Left ventricle myocardium superior (tissue), 1 donor: ENCODE measurements at places on chromosomes 6 and 20. TPM values are rescaled to one million over a fixed set of nuclear protein-coding genes. Genes with fewer than 3 reads are reported as not detected.

GRCh38 chr20:561437-562231 lies 18.0 kb upstream of the CSNK2A1 start:
- DNase-seq = peak; percentile 47

- DNase-seq = peak; percentile 44
Measured at GRCh38 chr20:47336129-47336754, 20.3 kb downstream of the ZMYND8 start.

Gene CHD6
- total RNA-seq = 36.8 TPM

- DNase-seq = no peak
Measured at GRCh38 chr6:16947375-16948015, 154.4 kb upstream of the STMND1 start.

Gene POM121L2
- total RNA-seq = not detected

DNA sequence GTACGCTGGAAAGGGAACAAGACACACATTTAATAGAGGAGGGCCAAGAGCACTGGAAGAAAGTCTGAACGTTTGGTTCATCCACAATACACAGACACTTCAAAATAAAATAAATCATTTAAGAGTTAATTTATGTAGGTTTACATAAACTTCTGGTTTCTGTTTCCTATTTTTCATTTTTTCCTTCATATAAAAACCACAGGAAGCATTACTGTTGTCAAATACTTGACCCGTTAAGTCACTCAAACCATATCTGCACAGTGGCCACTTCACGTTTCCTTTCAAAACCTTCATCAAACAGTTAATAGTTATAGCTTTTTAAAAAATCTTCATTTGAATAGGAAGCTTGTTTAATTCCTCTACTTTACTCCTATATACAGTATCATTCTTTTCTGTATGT lies 257.6 kb upstream of the THEMIS start:
- DNase-seq = no peak

DNA sequence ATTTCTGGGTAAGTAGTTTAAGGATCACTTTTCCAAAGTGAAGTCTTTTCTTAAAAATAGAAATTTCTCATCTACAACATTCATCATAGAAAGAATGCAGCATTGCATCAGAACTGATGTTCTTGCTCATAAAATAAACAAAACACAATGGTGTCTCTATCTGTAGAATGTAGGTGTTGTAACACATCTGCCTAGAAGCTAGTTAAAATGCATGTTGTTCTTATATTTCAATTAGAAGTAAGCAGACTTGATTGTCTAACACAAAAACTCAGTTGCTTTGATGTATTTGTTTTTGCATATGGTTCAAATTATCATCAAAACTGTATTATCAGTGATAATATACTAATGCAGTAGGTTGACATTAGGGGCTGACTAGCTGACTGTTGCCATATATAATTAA lies 654.7 kb upstream of the FLRT3 start:
- no peak for DNase-seq

DNA sequence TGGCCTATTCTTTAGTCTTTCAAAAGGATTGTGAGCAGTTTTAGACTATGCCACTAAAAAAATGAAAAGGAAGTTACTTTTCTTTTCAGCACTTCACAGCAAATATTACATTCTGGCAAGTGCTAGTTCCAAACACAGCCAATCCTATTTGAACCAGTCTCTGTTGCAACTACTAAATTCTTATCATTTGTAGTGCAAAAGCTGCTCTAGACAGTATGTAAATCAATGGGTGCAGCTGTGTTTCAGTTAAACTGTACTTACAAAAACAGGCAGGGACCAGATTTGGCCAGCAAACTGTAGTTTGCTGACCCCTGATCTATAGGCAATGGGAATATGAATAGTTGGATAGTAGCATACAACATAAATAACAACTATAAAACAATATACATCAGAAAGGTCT lies 68.1 kb upstream of the TULP1 start:
- no peak for DNase-seq

DNA sequence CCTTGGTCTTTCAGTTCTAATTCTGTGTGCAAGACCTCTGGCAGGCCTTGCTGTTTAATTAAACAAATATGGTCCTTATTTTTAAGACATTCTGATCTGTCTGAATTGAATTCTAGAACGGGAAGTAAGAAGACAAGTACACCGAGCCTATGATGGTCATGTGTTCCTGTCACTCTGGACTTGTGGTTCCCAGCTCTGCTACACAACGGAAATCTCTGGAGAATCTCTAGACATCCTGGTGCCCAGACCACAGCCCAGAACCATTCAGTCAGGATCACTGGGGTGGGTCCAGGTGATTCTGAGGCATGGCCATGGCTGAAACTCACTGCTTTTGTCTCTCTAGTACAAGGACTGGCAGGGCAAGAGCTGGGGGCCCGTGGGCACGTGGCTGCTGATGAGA lies 15.9 kb upstream of the KCNK16 start:
- no peak for DNase-seq

DNA sequence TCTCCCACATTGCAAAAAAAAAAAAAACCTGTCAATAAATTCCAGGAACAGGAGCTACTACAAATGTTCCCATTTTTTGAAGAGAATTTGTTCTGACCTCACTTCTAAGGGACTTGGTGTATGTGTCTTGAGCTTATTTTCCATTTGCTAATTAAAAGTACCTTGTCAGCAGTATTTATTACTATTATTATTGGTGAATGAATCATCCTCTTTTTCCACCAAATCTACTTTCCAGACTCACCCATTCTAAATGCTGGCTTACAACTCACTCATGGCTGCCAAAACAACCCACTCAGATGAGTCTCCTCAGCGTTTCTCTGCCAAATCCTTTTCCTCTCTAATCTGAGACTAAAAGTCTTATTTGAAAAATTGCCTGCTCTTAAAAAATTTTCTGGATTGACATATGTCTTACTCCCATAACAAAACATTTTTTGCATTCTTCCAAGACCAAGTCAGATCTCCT lies 33.2 kb upstream of the TASP1 start:
- no peak for DNase-seq

DNA sequence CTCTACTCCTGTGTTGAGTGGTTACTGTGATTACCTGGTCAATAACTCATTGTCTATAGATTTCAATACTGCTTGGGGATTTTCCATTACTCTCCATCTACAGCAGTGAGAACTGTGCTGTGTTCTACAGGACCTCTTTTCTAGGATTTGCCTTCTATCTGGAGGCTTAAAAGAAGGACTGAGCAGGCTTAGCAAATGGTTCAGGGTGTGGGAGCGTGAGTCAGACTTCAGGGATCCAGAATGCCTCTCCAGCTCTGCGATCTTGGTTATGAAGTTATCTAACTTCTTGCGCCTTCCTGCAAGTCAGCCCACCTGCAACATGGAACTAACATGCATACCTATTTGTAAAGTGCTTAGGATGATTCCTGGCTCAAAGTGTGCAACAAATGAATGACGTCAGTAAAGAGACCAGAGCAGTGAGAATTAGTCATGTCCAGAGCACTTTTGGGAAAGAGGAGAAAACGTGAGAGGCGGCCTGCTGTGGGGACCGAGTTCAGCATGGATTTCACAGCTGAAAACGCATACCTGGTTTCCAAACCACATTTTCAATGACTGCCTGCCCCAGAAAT lies 610.1 kb upstream of the CDH4 start:
- DNase-seq = no peak

DNA sequence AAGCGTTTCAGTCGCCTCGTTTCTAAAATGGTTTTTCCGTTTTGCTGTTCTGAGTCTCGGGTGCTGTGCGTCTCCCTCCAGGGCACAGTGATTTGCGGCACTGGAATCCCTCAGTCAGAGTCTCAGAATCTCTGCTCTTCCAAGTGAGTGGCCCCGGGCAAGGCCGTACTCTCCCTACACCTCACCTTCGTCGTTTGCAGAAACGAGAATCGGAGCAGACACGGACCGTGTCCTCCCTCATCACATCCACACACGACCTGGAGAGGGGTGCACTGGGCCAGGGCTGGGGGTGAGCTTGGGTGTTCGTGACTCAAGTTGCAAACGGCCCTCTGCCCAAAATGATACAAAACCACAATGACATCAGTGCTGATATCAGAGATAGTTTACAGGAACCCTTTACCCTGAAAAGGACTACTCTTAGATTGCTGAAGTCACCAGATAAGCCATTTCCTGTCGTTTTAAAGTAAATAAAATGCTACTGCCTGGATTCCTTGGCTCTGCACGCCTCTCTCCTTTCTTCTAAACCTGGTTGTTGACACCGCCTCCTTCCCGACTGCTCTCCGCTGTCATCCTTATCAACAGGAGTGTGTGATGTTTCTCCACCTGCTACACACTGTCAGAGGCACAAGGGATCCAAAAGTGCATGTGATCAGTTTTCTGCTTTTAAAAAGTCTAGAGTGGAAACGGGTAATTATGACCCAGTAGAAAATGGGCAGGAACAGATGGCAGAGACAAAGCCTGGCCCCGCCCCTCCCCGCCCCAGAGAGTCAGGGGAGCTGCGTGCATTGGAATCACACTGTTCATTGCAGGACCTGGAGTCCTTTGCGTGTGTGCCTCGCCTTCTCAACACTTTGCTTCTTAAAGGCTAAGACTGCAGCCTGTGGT lies 38.4 kb downstream of the KIF25 start:
- DNase-seq = no peak

DNA sequence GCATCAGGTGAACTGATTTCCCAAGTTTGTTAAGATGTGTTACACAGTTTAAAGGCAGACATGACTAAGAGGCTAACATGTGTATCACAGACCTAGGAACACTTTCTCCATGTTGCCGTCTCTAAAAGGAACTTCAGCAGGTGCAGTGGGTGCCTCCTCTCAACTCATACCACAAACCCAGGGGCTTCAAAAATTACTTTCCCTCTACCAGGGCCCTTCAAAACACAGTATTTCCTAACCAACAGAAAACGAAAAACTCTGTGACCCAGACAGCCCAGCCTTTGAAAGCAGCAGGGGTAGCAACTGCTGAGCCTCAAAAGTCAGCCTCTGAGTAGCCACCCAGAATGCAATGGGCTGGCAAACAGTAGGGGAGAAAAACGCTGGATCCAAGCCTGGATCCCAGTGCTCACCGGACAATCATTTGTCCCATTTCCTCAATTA lies 28.5 kb downstream of the B4GALT5 start:
- no peak for DNase-seq

- peak; percentile 17 for DNase-seq
Measured at GRCh38 chr20:64160526-64161355, 3.5 kb upstream of the MYT1 start.

DNA sequence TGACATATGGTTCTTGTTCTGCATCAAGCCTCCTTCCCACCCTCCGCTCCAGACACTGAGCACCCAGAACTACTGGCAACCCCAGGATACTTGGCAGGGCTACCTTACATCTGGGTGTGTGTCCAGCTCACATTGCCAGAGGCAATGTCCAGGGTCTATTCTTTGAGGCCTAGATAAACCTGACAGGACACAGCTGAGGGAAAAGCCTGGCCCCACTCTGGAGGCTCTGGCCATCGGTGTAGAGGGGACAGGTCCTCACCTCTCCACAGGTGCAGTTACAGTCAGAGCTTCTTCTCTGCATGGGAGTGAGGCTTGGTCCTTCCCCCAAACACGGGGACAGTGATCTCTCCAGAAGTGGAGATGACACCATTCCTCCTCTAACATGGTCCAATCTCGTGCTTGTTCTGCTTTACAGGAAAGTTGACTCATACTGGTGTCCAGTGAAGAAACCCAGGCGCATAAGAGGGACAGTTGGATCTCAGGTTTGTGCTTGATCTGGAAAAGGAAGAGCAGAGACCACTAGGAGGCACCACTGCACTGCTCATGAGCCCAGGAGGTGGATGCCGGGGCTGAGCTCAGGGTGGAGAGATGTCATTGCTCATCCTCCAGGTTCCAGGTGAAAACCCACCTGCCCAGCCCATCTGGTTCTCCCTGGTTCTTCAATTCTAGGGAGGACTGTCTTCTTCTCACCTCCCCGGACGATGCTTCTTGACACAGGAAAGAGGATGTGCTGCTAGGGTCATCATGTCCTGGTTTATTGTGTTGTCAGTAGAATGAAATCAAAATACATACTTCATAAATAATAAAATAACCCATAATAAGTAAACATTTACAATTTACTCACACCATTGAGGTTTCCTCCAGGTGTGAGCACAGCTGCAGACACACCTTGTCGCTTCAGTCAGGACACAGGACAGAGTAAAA lies 14.7 kb downstream of the HLA-F start:
- DNase-seq = peak; percentile 55

- no peak for DNase-seq
Measured at GRCh38 chr20:32808438-32808837, 11.3 kb upstream of the MAPRE1 start.

Gene PRDM1
- 1.7 TPM for total RNA-seq

DNA sequence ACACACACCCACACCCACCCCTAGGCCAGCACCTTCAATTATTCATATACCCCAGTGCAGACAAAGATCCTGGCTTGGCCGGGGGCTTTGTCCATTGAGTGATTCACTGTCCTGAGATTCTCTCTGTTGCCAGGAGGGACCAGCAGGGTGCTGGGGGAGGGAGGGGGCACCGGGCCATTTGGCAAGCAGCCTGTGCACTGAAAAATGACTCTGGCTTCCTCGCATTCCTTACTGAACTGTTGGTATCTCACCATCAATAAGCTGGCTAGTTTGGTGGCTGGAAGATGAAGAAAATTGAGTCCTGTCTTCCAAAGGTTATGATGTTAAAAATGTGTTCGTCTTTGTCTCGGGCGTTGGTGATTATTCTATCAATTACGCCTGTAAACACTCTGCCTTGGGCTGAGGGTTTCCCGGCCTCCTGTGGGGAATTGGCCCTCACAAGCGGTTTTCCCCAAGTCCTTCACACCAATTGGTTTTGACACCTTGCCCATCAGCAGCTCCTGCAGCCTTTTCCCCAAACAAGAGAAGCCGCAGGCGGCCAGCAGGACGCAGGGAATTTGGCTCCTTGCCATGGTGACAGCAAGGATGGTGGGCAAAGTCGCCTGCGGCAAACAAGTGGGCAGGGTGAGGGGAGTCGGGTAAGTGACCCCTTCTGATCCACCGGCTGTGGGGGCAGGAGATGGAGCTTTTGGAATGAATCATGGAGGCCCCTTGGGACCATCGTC lies 4.9 kb downstream of the VSTM2L start:
- DNase-seq = no peak

DNA sequence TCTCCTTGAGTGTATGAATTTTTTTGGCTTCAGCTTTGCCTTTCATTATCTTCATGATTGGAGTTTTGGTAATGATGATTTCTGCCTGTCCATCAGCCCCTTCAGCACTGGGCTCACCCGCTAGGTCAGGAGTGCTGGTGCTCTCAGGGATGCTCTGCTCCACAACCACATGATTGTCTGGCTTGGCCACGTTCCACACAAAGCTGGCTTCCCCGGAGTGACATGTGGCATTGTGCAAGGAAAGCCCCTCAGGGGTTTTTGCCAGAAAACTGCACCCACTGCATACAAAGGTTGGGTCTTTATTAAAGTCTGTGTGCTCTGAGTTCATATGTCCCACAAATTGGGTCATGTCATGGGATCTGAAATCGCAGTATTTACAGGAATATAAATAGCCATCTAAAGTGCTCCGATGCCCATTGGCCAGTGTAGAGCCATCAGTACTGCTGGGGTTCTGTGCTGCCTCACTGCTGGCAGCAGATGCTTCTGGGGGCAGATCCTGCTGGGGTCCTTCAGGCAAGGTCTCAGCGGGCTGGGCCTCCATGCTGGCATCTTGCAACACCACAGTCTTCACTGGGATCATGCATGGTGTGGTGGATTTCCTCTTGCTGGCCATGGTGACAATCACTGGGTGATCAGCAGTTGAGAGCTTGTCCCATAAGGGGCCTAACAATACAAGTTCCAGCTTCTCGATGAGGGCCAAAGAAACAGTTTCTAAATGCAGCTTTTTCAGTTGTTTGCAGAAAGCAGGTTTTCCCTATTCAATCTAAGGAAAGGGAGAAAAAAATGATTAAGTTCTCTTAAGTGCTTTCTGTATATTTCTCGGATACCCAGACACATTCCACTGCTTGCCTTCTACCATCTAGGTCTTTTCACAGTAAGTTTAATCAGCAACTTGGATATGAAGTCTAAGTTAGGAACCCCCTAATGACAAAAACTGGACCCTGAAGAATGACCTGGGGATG lies 67.2 kb downstream of the PLCG1 start:
- DNase-seq = no peak
